ENCODE measurements at places on chromosomes 5 and 9. TPM values are rescaled to one million over a fixed set of nuclear protein-coding genes. Genes with fewer than 3 reads are reported as not detected.

The MPDZ gene
- 39.4 TPM for polyA plus RNA-seq

The GABRB2 gene
- not detected for polyA plus RNA-seq

GRCh38 chr9:110112792-110113191 lies 95.2 kb downstream of the C9orf152 start:
- no peaks in the 10 kb centered on the region for H3K36me3 ChIP-seq
- H3K4me1 ChIP-seq: peaks cover 72% of the 10 kb centered on the region
- no peaks in the 10 kb centered on the region for H3K27me3 ChIP-seq
- H3K27ac ChIP-seq: no peak overlapping the region
- H3K4me3 ChIP-seq: no peak overlapping the region
- DNase-seq: no peak

The SVEP1 gene
- polyA plus RNA-seq: 0.85 TPM

DNA sequence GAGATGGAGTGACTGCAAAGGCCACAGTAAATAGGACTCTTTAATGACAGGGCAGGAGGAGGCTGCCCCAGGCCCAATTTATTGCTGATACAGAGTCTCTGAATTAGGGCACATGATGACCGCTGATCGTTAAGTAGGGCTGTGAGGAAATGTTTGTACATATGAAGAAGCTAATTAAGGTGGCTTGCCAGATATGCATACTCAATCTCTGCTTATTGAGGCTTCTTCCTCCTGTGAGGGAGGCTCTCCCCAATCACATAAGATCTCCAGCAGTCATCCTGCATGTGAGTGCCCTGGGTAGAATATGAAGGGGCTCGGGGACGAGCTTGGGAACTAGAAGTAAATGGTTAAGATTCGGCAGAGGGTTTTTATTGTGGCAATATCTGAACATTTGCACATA lies 8.2 kb upstream of the CD180 start:
- no peaks in the 10 kb centered on the region for H3K27me3 ChIP-seq
- no peaks in the 10 kb centered on the region for H3K36me3 ChIP-seq
- peak overlapping the region; percentile 78 for H3K27ac ChIP-seq
- DNase-seq: no peak

DNA sequence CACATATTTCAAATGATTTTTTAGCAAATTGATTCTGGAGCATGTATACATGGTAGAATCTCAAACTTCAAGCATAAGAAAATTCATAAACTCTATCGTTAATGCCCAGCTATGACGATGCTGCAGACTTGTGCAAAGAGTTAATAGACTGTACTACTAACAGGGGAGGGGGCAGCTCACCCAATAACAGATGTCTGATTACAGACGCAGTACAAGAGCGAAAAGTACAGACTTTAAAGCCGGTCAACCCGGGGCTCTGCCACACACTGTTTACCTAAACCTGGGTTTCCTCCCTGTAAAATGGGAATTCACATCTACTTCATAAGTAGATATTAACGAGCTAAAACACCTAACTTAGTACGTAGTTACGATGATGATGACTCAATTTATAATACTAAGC lies 651 bp downstream of the TRIM23 start:
- H3K27ac ChIP-seq: peak overlapping the region; percentile 92
- H3K4me1 ChIP-seq: peaks cover 32% of the 10 kb centered on the region

GRCh38 chr5:168935183-168935582 lies 356.0 kb upstream of the PANK3 start:
- no peaks in the 10 kb centered on the region for H3K27me3 ChIP-seq
- no peaks in the 10 kb centered on the region for H3K4me1 ChIP-seq
- no peak overlapping the region for H3K27ac ChIP-seq
- no peak for DNase-seq
- H3K36me3 ChIP-seq: no peaks in the 10 kb centered on the region
- H3K4me3 ChIP-seq: no peak overlapping the region

DNA sequence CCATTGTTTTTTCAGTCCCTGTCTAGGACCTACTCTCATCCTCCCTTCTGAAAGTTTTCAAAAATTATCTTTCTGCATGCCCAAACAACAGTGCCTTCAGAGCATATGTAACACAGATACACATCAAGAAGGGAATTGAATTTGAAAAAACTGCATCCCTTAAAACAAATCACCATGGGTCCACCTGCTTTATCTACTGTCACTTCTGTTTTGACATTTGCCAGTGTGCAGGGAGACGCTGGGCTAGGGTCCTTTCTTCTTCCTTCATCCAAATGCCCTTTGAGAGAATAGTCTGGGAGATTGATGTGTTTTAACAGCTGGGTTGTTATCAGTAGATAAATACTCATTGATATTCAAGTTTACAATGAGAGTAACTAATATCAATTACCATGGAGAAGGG lies 1630.1 kb downstream of the MAT2B start:
- H3K36me3 ChIP-seq: no peaks in the 10 kb centered on the region
- no peak for DNase-seq
- no peak overlapping the region for H3K27ac ChIP-seq
- H3K4me1 ChIP-seq: no peaks in the 10 kb centered on the region
- no peaks in the 10 kb centered on the region for H3K27me3 ChIP-seq

DNA sequence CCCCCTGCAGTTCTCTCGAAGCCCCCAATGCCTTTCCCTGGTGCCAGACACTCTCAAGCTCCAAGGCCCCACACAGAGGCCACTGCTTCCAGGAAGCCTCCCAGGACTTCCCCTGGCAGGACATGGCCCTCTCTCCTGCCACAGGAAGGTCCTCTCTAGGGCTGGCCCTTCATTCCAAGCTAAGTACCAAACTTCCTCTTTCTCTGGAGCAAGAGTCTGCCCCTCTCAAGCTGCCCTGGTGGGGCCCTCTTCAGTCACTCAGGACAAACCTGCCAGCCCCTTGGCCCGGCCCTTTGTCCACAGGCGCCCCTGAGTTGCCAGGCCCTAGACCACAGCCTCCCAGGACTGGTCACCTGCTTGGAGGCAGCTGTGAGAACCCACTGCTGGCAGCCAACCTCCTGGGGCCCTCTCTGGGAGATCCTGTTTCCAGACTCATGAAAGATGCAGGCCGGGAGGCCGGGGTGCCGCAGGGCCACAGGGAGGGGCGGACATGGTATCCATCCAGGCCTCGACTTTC lies 6.6 kb downstream of the NINJ1 start:
- H3K36me3 ChIP-seq: peaks cover 29% of the 10 kb centered on the region
- peaks cover 8% of the 10 kb centered on the region for H3K4me1 ChIP-seq
- H3K27me3 ChIP-seq: no peaks in the 10 kb centered on the region
- DNase-seq: peak; percentile 40
- H3K4me3 ChIP-seq: no peak overlapping the region

DNA sequence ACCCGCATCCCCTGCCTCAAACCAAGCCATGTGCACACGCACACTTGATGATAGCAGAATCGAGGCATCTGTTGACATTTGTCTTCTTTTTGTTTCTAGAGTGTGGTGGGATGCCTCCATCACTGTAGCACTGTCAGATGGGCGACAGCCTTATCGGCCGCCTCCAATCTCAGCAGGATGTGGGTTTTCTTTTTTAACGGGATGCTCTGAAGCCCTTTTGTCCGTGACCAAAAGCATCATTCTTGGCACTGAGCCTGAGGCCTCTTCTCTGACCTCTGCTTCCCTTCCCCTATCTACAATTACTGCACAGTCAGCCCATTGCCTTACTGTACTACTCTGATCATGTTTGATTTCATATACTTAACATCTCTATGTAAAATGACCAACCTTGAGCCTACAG lies 78.3 kb downstream of the LMNB1 start:
- H3K36me3 ChIP-seq: no peaks in the 10 kb centered on the region
- H3K4me3 ChIP-seq: no peak overlapping the region
- H3K27me3 ChIP-seq: no peaks in the 10 kb centered on the region
- no peak for DNase-seq
- peaks cover 14% of the 10 kb centered on the region for H3K4me1 ChIP-seq

DNA sequence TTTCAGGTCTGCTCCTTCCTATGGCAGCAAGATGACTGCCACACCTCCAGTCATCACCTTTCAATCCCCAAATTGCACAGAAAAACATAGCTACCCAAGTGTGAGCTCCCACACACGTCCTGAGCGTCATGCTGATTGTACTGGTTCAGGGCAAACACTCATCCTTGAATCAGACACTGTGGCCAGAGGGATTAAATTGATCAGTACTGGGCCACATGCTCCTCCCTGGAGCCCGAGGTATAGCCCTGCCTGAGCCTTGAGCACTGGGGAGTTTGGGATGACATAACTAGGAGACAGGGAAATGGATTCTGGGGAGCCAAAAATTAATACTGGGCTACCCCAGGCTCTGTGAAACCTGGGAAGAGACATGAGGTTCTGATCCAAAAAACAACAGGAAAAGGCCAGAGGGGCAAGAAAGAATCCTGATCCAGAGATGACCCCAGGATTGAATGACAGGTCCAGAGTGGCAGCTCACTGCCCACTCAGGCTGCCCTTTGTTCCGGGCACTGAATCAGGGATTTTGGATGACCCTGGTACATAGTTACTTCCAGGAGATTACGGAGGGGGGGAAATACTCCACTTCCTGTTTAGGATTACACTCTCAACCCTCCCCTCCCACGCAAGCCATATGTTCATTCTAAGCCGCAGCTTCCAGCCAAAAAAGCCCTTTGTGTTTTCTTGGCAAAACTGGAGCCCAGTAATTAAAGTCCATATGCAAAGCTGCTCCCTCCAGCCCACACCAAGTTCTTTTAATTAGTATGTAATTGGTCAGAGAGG lies 141.6 kb upstream of the SPRY4 start:
- no peaks in the 10 kb centered on the region for H3K27me3 ChIP-seq
- no peak overlapping the region for H3K27ac ChIP-seq
- no peak for DNase-seq

The ITK gene
- 0.42 TPM for polyA plus RNA-seq

- no peak overlapping the region for H3K4me3 ChIP-seq
- peaks cover 10% of the 10 kb centered on the region for H3K4me1 ChIP-seq
- peak overlapping the region; percentile 78 for H3K27ac ChIP-seq
- no peaks in the 10 kb centered on the region for H3K36me3 ChIP-seq
- peak; percentile 74 for DNase-seq
These were observed 113.7 kb downstream of the KLHL3 start for GRCh38 chr5:137621861-137622823.

- no peak overlapping the region for H3K27ac ChIP-seq
- H3K36me3 ChIP-seq: no peaks in the 10 kb centered on the region
- no peak for DNase-seq
- H3K27me3 ChIP-seq: no peaks in the 10 kb centered on the region
- no peak overlapping the region for H3K4me3 ChIP-seq
These were observed 88.7 kb upstream of the FAM169A start for GRCh38 chr5:74954919-74955318.

GRCh38 chr9:108184009-108184408 lies 671.8 kb downstream of the ACTL7B start:
- no peak overlapping the region for H3K27ac ChIP-seq
- H3K4me3 ChIP-seq: no peak overlapping the region
- no peaks in the 10 kb centered on the region for H3K27me3 ChIP-seq
- DNase-seq: no peak
- H3K36me3 ChIP-seq: no peaks in the 10 kb centered on the region

GRCh38 chr5:80097451-80097850 lies 62.3 kb downstream of the THBS4 start:
- H3K36me3 ChIP-seq: no peaks in the 10 kb centered on the region
- H3K4me1 ChIP-seq: peaks cover 11% of the 10 kb centered on the region
- H3K4me3 ChIP-seq: no peak overlapping the region
- H3K27ac ChIP-seq: no peak overlapping the region
- DNase-seq: no peak
- no peaks in the 10 kb centered on the region for H3K27me3 ChIP-seq

DNA sequence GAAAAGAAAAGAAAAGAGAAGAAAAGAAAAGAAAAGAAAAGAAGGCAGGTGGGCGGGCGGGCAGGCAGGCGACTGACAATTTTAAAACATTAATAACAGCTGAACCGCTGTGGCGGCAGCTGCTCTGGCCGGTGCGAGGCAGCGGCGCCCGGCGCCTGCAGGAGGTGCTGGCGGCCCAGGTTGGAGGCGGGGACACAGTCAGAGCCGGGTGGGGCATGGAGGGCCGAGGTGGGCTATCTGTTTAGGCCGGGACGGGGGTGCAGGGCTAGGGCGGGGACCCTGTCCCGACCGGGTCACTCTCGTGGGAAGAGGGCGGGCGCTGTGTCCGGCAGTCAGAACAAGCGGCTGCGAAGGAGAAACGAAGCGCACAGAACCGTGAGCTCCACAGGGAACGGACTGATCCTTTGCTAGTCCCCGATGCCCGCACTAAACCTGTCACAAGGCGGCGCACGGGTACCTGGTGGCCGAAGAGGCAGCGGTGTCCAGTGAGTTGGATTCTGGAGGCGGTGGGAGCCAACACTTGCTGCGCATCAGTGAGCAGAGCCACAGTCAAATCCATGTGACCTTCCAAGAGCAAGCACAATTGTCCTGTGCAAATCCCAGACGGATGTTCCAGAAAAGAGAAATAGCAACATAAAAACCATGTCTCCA lies 13.6 kb upstream of the ALDOB start:
- H3K27me3 ChIP-seq: no peaks in the 10 kb centered on the region
- H3K4me1 ChIP-seq: no peaks in the 10 kb centered on the region
- peak; percentile 71 for DNase-seq
- H3K27ac ChIP-seq: peak overlapping the region; percentile 44
- H3K4me3 ChIP-seq: peak overlapping the region; percentile 60

DNA sequence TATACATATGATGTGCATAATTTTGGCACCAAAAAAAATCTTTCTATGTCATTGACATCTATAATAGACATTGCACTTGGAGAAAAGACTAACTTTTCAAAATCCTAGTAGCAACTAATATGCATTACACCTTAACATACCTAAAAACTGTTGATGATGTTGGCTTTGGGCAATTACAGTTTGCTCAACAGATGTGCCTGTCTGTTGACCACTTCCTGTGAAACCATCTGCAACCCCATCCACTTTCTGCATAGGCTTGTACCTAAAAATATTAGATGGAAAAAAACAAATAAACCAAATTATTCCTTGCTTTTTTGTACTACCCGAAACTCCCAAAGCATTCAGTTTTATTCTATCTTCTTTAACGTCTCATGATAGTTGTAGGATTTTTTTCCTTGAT lies 248.6 kb downstream of the RFX3 start:
- no peaks in the 10 kb centered on the region for H3K36me3 ChIP-seq
- no peak overlapping the region for H3K4me3 ChIP-seq
- no peak for DNase-seq
- no peaks in the 10 kb centered on the region for H3K27me3 ChIP-seq
- no peaks in the 10 kb centered on the region for H3K4me1 ChIP-seq

GRCh38 chr9:79809931-79810330 lies 238.2 kb downstream of the TLE4 start:
- H3K27me3 ChIP-seq: no peaks in the 10 kb centered on the region
- H3K27ac ChIP-seq: no peak overlapping the region
- no peak for DNase-seq
- H3K36me3 ChIP-seq: no peaks in the 10 kb centered on the region
- peaks cover 5% of the 10 kb centered on the region for H3K4me1 ChIP-seq

- H3K36me3 ChIP-seq: no peaks in the 10 kb centered on the region
- H3K4me1 ChIP-seq: no peaks in the 10 kb centered on the region
- H3K4me3 ChIP-seq: no peak overlapping the region
- H3K27me3 ChIP-seq: no peaks in the 10 kb centered on the region
These were observed 70.1 kb downstream of the WNK2 start for GRCh38 chr9:93254061-93254481.

- no peaks in the 10 kb centered on the region for H3K27me3 ChIP-seq
- DNase-seq: no peak
- no peaks in the 10 kb centered on the region for H3K4me1 ChIP-seq
- H3K27ac ChIP-seq: no peak overlapping the region
These were observed 260.2 kb upstream of the PPP1R2B start for GRCh38 chr5:156589946-156590216.

GRCh38 chr5:2241842-2242241 lies 359.1 kb upstream of the IRX4 start:
- H3K4me1 ChIP-seq: no peaks in the 10 kb centered on the region
- no peaks in the 10 kb centered on the region for H3K27me3 ChIP-seq
- H3K36me3 ChIP-seq: no peaks in the 10 kb centered on the region
- no peak for DNase-seq
- no peak overlapping the region for H3K27ac ChIP-seq

The SAXO1 gene
- not detected for polyA plus RNA-seq
